Naive B cell (primary cell): ENCODE measurements at places on chromosomes 11 and 22.

DNA sequence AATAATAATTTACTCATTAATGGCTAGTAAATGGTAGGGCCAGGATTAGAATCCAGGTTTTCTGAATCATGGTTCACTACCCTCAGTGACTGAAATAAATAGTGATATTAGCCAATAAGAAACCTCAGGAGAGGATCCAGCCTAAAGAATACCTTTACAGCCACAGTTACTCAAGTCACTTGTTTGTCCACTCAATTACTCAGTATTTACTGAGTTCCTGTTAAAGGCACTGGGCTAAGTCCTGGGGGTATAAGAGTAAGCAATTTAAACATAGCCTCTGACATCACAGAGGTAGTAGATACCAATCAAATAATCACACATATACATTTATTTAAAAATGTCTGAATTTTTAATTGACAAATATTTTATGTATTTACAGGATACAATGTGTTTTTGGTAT, 56.8 kb upstream of the GAB2 start:
- DNase-seq, result no peak

DNA sequence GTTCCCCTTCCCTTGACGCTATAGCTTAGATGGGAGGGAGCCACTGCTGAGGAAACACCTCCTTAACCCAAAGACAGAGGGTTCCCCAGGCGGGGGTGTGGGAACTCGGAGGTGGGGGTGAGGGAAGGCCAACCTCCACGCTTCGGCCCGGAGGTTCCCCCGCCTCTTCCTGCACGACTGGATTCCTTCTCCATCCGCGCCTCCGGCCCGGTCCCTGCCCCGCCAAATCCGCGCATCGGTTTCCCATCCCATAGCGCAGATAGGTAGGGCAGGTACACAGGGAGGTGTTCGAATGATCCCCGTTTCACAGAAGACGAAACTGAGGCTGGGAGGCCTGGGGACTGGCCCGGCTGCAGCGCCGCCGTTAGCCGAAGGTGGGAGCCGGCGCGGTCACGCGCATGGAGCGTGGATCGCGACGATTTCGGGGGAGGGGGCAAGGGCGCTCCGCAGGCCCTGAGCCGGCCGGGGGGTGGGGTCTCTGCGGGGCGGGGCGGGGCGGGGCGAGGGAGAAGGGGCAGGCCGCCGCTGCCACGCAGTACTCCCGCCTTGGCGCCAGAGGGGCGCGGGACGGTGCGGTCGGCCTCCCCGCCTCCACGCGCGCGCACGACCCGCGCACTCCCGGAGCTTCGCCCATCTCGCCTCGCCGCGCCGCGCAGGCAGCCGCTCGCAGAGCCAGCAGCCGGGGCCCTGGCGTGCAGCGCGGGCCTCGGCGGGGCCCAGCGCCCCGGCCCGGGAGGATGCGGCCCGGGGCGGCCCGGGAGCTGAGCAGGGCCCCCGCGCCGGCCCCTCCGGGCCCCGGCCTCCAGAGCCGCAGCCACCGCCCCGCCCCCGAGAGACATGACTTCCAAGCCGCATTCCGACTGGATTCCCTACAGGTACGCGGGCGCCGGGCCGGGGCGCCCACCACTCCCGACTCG, at the start of gene TUB:
TSS of gene TUB (plus strand) at position 538 of the 917 bp plus-strand sequence. CDS start at position 838, 300 bp downstream.
- no peak for DNase-seq

DNA sequence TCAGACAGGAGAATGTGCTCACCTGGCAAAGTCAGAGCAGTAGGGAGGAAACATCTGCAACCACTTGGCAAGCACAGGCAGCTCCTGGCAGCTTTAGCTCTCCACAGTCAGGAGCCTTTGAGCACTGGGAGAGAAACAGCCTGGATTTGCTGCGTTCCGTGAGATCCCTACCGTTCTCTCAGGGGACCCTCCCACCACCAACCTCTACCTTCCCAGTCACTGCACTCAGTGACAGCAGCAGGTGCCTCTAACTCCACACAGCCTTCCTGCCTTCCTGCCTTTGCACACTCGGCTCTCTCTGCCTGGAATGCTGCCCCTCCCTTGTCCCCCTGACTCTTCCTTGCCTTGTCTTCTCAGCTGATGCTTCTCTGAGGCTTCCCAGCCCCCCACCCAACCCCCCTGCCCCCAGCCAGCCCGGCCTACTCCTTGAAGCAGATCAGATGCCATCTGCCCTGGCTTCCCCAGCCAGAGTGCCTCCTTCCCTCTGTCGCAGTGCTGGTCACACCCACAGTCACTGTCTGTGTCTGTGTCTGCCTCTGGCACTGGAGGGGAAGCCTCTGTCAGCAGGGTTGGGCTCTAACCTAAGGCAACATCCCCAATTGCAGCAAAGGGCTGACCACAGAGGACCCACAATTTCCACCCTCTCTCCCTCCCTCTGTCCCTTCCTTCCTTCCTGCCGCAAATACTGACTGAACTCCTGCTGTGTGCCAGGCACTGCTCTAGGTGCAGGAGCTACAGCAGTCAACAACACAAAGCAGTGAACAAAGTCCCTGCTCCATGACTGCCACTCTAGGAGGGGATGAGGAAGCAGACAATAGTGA, 14.9 kb upstream of the TSKU start:
- DNase-seq, result no peak

DNA sequence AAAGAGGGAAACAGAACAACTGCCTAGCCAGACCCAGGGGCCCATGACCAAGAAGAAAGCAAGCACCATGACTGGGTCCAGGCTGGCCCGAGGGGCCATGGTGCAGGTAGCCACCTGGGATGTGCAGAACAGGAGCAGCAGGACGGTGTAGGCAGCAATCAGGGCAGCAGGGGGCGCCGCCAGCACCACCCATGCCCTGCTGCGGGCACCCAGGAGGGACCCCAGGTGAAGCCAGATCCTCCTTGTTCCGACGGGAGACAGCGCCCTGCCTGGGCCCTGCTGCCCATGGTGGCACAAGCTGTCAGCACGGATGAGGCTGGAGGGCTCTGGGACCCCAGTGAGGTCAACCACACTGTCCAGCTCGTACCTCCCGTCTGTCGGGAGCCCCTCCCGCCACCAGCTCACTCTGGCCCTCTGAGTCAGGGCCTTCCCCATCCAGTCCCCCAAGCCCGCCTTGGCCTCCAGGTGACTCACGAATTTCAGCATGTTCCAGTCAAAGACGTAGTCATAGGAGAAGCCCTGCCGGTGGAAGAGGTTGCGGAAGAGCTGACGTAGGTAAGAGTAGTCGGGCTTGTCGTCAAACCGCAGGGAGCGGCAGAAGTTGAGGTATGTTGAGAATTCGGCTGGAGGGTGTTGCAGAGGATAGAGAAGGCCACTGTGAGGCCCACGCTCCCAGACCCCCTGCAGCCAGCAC, 18.8 kb downstream of the CSNK1E start:
- peak; percentile 36 for DNase-seq

DNA sequence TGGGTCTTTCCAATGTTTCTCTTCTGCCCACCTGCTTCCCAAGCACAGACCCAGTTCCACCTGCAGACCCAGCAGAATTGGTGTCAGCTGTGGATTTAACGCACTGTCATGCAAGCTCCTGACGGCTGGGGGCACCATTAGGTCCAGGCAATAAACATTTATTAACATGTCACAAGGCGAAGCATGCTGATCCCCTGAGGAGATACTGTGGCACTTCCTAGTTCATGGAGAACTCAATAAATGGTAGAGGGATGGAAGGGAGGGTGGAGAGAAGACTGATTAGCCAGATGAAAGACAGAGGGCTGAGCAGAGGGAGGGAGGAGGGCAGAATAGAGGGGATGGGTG, 68.3 kb upstream of the TSPAN18 start:
- DNase-seq, result no peak

DNA sequence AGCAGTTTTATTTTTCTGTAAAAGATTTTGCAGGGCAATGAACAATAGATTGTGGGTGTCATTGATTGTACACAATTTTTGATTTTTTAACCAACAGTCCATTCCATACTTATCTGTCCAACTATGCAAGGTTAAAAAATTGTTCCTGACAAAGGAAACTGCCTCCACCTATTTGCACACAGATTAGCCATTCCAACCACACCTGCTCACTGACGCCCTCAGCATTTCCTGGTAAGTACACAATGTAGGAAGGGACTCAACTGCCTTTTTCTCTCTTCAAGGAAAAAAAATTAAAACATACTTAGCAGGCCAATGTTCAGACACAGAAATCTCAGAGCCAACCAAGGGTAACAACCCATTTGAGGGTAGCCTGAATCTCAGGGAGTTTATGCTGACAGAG, 4.3 kb upstream of the FUT4 start:
- no peak for DNase-seq

DNA sequence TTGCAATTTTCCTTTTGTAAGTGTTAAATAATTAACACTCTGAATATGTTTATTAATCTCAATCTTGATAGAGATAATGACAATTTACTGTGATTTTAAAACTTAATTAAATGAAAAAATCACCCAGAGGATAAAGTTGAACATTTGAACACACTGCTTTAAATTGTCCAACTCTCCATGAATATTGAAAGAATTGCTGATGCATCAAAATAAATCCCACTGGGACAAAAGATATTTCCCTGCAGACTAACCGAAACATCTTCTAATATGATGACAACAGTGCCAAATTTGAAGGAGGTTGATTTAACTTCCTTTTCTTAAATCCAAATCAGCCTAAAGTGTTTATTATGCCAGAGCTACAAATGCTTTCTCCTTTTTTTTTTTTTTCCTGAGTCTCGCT, 47.6 kb downstream of the F2 start:
- no peak for DNase-seq

DNA sequence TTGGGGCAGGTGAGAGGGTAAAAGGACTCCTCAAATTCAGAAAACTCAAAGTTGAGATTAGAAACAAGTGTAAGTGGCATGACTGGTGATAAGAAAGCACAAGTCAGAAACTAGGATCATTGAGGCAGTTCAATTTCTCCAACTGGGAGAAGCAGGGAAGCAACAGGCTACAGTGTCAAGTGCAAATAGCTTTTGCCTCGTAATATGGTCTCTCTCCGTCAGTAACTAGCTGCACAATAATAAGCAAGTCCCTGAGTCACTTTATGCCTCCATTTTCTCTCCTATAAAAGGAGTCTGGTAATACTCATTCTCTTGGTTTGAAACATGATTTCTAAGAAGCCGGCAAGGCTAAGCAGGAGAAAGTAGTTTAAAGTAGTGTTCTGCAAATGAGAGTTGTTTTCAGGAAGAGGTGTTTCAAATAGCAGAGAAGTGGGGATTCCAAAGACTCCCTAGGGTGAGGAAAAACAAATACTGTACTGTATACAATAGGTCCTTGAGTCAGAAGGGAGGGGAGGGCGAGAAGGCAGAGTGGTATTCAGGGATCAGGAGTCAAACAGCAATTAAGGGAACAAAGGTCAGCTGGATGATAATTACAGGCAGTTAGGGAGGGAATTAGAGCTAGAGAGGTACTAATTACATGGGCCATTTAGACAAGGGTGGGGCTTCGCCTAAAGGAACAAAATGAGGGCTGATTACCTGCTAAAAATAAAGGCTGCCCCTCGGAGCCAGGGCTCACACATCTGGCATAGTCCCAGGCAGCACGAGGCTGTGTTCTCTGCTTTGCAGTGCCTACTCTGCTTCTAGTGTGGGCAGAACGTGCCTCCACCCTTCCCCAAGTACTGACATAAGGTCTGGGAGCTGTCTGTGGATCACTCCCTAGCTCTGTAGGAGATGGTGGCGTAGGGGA, 96.0 kb upstream of the BDNF start:
- no peak for DNase-seq

- DNase-seq, result no peak
These were observed 1.0 kb downstream of the SFI1 start for GRCh38 chr22:31497148-31497938.

GRCh38 chr11:97732011-97732632, 1288.6 kb upstream of the CNTN5 start:
- no peak for DNase-seq

DNA sequence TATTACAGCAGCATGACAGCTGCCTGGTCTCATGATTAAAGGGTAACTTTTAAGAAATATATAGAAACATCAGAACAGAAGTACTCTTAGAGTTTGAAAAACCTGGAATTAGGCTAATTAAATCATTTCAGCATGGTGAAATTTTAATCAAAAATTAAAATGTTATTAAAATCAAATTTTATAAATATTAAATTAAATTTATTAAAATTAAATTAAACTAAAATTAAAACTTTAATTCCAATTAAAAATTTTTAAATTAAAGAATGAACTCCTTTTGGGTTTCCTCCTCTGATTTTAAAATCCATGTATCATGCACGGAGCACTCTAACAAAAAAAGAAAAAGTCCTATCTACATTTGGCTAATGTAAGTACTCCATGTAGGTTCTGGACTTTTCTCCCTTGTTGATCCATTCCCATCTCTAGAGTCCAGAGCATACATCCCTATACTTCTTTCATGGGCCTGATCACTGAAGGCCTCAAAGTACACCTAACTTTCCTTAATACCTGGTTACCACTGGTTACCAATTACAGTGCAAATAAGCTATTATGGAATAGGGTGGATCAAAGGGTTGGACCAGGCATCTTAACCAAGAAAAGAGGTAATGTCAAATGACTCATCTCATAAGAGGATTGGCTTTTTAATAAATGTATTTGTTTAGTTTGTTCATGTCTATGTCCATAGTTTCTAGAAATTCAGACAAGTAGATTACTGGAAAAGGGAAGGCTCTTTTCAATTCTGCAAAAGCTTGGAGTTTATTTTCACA, 48.4 kb upstream of the MUC15 start:
- no peak for DNase-seq

DNA sequence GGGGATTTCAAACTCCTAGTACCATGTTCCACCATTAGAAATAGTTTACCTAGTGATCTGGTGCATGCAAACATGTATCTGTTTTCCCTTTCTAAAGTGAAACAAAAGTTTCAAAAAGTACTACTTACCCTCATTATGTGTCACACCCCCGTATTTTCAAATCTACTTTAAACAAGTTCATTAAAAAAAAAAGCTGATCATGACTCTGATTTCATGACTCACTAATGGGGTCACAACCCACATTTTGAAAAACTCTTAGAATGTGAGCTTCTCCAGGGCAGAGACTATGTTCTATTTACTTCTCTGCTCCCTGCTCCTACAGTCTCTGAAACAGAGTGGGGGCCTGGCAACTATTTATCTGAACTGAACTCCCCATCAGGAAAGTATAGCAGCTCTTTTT, 18.2 kb downstream of the CHRM1 start:
- no peak for DNase-seq

DNA sequence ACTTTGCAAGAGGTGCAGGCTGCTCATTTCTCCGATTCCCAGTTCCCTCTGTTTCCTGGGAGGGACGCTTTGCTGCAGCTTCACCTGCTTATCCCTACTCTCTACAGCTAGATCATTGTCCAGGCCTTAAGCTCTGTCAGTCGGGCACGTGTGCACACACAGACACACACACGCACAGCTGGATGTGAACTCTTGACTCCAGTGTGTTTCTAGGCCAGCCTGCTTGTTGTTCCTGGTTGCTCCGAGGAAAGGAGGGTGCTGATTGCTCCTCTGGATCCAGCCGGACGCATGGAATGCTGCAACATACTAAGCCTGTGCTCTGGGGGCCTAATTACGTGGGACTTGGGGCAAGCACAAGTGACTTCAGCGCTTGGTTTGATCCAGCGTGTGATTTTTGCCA, 19.7 kb downstream of the ZNRF3 start:
- no peak for DNase-seq

DNA sequence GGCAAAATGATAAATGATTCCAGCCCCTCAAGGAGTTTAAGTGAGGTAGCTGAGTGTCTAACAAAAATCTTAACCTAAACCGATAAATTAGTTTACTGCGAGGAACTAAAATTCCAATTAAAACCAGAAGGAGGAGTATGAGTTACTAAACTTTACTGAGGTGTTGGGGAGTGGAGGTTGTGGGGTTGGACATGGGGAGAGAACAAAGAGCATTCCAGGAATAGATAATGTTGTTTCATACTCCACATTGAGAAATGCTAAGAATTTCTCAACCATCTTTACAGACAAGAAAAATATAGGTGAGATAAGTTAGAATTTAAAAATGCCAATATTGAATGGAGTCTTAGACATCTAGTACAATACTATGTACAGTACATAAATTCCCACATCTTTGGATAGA, 488.6 kb downstream of the METTL15 start:
- DNase-seq, result no peak

GRCh38 chr22:36343720-36344105, 44.1 kb downstream of the MYH9 start:
- no peak for DNase-seq
